MV-4-11 (cell line): ENCODE measurements at places on chromosomes 2 and 18.

- DNase-seq: no peak
Measured at GRCh38 chr18:74841248-74841647, 243.6 kb downstream of the ZNF407 start.

DNA sequence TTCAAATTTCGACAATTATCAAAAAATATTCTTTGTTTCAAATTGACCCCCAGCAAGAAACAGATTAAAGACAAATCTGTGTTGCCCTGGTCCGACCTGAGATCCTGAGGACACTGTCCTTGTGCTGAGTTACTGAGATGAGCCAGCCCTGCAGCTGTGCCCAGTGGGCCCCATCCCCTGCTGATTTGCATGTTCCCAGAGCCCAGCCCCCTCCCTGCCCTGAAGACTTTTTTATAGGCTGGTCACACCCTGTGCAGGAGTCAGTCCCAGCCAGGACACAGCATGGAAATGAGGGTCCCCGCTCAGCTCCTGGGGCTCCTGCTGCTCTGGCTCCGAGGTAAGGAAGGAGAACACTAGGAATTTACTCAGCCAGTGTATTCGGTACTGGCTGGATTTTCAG, 31.4 kb upstream of the ZNG1B start:
- DNase-seq: no peak

GRCh38 chr18:45448871-45449270, 166.4 kb upstream of the SLC14A2 start:
- DNase-seq: no peak

GRCh38 chr18:42290318-42291307, 335.6 kb downstream of the PIK3C3 start:
- DNase-seq: no peak

DNA sequence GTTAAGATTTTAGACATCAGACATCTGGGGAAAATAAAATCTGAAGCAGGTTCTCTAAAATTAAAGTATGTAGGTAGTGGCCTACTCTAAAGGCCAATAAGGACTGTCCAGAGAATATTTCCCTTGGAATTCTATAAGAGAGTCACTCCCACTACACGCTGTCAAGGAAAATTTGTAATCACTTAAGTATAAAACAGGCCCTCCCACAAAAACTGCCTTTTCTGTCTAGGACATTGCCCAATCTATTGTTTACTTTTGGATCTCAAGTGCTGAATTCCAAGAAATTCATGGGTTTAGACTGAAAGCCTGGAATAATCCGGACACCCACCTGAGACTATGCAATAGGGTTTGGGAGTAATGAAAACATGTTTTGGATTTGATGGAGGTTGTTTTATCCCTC, 1.7 kb upstream of the SRBD1 start:
- DNase-seq: no peak

DNA sequence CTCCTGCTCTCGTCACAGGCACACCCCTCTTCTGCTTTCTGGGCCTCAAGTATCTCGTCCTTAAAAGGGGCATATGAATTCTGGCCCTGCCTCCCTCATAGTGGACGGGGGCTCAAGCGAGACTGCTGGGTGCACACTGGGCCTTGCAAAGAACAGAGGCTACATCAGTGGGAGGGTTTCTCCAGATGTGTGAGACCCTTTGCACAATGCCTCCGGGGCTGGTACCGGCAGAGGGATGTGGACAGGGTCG, 25.0 kb downstream of the CRACDL start:
- no peak for DNase-seq

DNA sequence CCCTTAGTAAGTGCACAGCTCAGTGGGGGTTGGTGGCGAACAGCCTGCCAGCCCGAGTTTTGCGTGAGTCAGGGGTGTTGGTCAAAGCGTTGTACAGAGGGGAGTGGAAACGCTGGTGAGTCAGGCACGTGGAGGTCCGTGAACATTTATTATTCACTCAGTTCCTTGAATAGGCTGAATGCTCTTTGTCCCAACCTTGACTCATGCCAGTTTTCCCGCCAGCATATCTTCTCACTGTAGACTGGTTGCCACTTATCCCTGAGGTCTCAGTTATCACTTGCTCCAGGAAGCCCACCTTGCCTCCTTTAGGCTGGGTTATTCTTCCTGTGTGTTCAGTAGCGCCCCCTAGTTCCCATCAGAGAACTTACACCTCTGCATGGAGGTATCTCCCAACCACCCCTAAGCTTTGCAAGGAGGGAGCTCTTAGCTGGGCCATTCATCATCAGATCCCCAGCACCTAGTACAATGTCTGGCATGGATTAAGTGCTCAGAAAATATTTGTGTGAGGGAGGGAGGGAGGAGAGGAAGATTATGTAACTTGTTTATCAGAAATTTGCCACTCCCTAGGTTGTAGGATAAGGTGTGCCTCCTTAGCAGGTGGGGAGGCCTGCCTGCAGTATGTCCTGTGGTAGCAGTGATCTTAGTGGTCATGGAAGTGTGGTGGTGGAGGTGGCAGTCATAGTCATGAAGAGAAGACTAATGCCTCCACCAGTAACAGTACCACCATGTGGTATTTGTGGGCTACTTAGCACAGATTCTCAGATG, 72.1 kb downstream of the CABLES1 start:
- no peak for DNase-seq

- DNase-seq: no peak
Measured at GRCh38 chr18:901761-902160, 2.9 kb upstream of the ADCYAP1 start.

GRCh38 chr2:20115902-20116301, 64.5 kb upstream of the LAPTM4A start:
- no peak for DNase-seq
